GM12865 (cell line): ENCODE measurements at places on chromosomes 7 and 10.
A peak's percentile ranks its signal among the peaks of the same experiment; 100 is the strongest.

- DNase-seq = no peak
Measured at GRCh38 chr7:25789701-25790640, 362.0 kb upstream of the NFE2L3 start.

- DNase-seq = no peak
Measured at GRCh38 chr10:17412323-17412722, 42.1 kb downstream of the ST8SIA6 start.

DNA sequence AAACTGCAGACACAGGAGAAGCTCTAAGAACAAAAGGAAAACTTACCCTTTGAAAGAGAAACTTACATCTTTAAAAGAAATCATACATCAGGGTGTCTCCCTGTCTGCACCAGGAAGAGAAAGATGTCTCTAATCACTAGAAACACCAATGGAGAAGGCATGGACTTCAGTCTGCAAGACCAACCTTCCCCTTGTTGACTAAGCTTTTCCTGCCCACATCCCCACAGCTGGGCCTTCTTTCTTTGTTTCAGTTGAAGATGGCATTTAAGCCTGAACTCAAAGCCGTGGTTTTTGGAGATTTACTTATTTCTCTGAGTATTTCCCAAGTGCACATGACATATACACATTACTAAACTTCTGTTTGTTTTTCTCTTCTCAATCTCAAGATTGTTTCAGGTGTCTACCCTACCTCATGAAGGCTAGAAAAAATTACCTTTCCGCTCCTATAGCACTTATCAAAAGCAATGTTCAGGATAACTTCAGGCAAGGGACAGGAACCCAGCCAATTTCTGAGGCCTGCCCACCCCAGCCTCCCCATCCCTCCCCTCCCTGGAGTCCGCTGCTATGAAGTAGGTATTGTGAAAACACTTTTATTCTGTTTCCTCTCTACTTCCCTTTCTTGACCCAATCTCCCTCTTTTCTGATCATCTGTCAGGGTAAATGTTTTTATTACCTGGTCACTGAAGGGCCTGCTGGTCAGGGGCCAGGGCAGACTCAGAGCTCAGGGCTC lies 2.8 kb upstream of the SLC29A3 start:
- no peak for DNase-seq

DNA sequence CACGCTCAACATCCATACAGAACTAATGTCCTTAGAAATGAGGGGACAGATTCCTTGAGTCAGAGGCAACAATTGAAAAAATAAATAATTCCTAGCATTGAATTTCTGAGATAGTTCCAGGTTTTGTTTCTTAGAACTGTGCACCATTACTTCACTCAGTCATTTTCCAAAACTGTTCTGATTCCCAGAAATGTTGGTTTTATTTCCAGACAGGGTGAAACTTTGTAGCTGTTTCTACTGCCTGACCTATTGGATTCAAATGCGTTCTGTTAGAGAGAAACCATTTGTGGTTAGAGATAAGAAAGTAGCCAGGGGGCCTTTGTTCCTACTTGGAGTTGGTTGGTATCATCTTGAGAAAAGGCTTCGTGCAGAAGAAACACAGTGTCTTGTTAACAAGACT lies 8.1 kb upstream of the DEPP1 start:
- no peak for DNase-seq

DNA sequence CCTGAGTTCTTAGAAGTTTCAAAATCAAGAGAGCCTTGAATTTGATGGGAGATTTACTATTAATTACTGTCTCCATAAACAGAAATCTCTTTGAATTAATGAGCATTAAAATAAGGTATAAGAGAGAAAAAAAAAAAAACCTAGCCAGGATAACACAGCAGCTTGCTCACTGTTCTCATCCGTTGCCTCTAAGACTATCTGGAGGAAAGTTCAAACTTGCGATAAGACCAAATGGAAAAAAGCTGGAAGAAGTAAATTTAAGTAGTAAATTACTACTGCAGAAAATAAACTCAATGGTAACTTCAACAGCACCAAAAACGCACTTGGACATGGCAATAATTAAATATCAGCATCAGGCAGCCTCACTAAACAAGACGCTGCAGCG lies 36.7 kb downstream of the GNA12 start:
- no peak for DNase-seq

DNA sequence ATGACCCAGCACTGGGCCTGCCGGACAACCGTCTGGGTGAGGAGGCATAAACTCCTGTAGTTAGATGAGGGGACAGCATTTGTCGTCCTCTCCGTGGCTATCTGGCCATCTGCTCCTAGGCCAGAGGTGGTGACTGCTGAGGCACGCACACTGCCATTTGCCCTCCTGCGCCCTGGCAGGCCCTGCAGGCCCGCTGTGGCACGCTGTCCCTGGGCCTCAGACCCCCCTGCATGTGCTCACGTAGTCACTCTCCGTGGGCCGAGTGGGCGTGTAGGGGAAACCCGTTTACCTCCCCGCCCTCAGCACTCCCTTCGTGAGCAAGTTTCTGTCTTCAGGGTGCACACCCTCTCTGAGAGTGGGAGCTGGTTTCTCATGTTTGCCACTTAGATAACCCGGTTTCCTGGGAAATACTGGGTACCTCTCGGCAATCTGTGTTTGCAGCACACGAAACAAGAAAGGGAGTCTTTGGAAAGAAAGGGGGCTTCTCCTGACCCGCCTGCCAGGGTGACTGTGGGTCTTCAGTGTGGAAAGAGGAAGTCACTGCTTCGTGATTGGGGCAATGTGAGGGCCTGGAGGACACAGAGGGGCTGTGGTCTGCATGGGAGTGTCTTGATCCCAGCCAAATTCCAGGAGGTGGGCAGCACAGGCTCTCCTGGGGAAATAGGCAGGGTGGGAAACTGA lies 10.8 kb downstream of the ADAMTS14 start:
- no peak for DNase-seq

- DNase-seq = peak; percentile 26
Measured at GRCh38 chr7:70545214-70545613, 586.7 kb upstream of the GALNT17 start.

- no peak for DNase-seq
Measured at GRCh38 chr10:36604316-36604715, 521.1 kb upstream of the ANKRD30A start.

- DNase-seq = no peak
Measured at GRCh38 chr10:3045471-3046209, 21.7 kb upstream of the PFKP start.

DNA sequence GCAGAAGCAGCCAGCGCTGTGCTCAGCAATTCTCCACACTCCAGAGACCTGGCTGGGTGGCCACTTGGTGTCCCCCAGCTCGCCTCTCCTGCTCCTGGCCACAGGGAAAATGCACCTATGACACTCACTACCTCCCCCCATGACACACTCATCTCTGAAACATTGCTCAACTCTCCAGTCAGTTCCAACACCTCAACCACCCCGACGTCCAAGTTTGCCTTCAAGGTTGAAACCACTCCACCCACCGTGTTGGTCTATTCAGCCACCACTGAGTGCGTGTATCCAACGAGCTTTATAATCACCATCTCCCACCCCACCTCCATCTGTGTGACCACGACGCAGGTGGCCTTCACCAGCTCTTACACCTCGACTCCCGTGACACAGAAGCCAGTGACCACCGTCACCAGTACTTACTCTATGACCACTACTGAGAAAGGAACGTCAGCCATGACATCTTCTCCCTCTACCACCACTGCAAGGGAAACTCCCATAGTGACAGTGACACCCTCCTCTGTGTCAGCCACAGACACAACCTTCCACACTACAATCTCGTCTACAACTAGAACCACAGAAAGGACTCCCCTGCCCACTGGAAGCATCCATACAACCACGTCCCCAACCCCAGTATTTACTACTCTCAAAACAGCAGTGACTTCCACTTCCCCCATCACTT lies 2.7 kb downstream of the MUC3A start:
- DNase-seq = no peak
